ENCODE measurements at places on chromosomes 11 and 22. TPM values are rescaled to one million over a fixed set of nuclear protein-coding genes. Genes with fewer than 3 reads are reported as not detected.

The VPREB1 gene
- not detected for total RNA-seq

The OR10A5 gene
- not detected for total RNA-seq

The MYBPC3 gene
- total RNA-seq = not detected

The OR5P2 gene
- 7.9 TPM for total RNA-seq

- DNase-seq = no peak
Measured at GRCh38 chr11:93329936-93330445, 551 bp upstream of the DEUP1 start.

DNA sequence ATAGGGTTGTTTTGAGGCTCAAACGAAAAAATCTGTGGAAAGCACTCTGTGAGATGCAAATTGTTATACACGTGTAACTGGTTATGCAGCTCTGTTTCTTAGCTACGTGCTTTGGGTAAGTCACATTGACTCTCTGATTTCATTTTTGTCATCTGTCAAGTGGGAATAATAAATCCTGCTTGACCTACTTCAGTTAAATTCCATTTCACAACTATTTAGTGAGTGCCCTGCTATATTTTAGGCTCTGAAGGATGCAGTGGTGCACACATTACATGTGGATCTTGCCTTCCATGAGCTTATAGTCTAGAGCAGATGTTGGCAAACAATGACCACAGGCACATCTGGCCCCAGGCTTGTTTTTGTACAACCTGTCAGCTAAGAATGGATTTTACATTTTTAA lies 133.6 kb upstream of the PLET1 start:
- no peak for DNase-seq

DNA sequence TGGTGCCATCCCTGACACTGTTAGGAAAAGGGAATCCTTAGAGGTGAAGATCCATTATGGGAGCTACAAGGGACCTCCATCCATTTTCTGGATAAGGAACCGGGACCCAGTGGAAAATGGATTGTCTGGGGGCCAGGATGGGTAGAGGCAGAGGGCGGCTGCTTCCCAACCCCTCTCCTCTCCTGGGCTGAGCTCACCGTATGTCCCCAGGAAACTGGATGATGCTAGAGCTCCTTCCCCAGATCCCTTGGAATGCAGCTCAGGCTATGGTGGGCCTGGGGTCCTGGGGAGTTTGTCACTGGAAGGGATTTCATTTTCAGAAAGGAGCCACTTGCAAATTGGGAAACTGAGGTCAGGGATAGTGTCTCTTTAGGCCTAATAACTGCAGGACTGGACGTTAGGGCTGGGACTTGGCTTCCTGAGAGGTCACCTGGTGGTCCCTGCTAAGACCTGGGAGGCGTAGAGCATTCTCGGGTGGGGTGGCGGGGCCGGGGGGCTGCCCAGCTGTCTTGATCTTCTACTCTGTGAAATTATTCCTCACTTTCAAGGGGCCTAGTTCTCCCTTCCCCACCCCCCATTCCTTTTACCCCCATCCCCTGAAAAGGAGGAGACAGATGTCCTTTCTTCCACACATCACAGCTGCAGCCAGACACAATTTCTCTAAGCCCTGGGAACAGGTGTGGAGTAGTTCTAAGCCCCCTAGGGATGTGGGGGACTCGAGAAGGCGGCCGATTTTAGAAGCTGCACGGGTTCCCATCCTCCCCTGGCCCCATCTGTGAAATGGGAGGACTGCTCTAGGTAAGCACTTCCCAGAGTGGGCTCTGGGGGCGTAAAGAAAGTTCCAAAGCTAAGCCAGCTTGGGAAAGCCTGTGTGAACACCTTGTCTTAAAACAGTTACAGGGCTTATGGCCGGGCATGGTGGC lies 99.8 kb downstream of the PKNOX2 start:
- no peak for DNase-seq
